RCC 7860 (cell line): ENCODE measurements at places on chromosomes 13 and 19.
A peak's percentile ranks its signal among the peaks of the same experiment; 100 is the strongest.

DNA sequence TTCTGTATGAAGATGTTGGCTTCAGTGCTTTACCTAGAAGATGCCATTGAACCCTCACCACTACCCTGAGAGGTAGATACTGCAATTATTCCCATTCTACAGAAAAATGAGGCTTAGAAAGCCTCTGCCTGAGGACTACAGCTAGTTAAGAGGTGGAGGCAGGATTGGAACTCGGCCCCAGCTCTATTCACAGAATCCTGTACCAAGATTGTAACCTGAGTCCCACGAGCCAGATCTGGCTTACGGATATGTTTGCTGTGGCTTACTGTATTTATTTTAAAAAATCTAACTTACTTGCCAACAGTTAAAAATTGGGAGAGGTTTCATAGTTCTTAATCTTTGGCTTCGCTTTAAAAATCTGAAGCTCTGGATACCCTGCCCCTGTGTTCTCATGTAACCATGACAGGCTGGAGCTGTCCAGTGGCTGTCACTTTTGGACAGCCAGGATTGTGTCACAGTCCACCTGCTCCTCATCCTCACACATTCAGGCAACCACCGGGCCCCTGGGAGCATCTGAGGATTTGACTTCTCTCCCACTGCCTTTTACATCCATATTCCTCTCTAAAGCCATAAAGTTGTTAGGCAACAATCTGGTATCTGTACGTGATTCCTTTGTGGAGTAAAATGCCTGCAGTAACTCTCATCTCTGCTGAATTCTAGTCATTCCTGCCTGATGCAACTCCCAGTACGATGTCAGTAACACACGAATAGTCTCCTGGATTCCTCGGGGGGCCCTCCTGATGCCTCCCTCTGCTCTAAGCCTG, 160.8 kb upstream of the SERP2 start:
- DNase-seq = no peak

DNA sequence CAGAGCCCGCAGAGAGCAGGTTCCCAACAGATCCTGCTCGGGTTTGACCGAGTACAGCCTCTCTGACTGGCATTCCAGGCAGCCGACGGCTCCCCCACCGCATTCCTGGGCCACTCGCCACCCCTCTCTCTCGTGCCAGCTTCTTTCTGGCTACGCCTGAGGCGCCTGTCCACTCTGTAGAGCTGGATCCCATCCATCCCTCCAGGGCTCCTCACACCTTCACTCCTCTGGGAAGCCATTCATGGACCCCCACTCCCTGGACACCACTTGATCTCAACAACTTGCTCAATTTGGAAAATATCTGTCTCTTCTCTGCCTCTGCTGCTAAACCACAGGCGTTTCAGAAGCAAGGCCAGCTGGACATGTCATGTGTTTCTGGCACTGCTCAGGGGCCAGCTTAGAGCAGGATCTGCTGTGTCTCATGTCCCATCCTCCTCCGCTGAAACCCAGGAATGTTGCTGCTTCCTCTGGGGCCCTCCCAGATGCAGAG, 30.6 kb upstream of the ATP1A3 start:
- DNase-seq = no peak

DNA sequence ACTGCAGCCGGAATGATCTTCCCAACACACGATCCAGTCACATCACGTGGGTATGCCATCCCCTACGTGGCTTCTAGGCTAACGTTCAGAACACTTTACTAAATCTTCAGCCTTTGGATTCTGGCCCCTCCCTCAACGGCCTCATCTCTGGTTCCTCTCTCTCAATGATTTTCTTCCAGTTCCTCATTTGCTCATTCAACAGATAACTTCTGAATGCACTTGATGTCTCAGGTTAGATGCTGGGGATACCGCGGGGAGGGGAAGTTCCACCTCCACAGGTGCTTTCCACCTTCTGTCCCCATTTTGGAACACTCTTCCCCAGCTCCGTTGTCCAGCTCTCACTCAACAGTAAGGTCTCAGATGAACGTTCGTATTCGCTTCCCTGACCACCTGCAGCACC, 66.1 kb downstream of the ATP7B start:
- DNase-seq = no peak

DNA sequence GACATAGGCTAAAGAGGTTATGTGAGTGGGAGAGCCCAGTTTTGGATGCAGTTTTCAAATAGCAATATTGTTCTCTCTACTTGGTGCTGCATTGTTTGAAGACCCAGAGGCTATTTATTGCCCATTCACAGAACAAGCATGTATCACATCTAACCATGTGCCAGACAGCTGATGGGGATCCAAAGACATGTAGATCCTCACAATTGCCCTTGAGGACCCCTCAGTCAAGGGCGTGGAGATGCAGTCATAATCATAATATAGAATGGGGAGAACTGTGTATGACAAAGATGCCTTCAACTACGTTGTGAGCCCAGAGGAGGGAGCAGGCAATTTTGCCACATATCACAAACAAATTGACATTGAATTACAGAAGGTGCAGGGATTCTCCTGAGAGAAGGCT, 70.5 kb downstream of the NHLRC3 start:
- no peak for DNase-seq

DNA sequence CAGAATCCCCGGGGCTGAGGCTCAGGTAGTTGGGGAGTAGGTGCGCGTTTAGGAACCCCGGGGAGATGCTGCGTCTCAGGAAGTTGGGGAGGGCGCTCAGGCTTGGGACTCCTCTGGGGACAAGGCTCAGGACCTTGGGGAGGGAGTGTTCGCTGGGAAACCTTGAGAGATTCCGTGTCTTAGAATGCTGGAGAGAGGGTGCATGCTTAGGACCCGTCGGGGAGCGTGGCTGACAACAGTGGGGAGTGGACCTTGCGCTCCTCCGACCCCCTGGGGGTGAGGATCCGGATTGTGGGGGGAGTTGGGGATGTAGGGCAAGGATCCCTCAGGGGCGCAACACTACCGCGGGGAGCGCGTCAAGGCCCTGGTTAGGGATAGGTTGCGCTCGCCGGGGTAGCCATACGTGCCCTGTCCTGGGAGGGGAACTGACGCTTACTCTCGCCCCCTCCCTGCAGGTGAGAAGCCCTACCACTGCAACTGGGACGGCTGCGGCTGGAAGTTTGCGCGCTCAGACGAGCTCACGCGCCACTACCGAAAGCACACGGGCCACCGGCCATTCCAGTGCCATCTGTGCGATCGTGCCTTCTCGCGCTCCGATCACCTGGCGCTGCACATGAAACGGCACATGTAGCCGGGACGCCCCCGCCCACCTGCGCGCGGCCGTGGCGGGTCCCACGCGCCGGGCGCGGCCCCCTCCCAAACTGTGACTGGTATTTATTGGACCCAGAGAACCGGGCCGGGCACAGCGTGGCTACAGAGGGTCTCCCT, 2.0 kb downstream of the KLF2 start:
- no peak for DNase-seq

GRCh38 chr13:112635323-112635722, 47.4 kb upstream of the TUBGCP3 start:
- no peak for DNase-seq

GRCh38 chr19:35085947-35086346, 29.7 kb upstream of the FXYD3 start:
- DNase-seq = no peak

DNA sequence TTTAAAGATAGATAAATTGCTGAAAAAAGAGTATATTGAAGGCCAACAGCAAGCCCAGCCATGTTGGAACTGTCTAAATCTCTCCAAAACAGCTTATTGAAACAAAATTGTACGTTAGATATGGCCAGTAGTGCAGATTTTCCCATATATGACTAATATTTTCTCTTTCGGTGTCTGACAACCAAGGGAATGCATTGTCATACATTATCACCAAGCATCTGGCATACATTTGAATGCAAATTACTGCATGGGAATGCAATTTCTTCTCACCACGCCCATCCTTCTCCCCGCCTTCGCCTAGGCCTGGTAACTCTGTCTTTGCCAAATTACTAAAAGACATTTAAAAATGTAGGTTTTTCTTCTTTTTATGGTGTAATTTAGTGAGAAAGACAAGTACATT, 32.5 kb upstream of the IRS2 start:
- DNase-seq = no peak

DNA sequence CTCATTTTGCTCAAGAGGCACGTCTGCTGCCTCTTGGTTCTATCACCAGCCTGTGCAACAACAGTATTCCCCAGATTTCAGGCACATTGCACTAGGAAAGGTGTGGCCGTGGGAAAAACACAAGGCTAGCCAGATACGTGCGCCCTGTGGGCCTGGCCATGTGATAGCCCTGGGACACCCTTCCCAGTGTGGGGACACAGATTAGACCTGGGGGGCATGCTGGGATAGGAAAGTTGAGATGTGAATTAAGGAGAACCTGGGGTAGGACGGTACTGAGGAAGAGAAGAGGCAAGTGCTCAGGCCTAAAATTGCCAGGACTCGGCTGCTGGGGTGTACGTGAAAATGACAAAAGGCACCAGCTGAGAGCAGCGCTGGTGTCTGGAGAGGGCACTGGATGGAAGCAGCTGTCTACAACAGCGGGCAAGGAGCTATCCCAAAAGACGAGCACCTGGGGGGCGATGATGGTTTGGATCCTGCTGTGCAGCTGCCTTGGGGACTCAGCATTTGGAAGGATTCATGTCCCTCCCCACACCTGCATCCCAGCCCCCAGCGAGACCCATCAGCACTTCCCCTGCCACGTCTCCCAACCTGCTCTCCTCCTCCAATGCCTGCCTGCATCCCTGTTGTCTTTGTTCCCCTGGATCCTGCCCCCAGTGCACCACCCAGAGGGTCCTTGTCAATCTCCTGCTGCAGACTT, 54.3 kb downstream of the GGACT start:
- DNase-seq = no peak

DNA sequence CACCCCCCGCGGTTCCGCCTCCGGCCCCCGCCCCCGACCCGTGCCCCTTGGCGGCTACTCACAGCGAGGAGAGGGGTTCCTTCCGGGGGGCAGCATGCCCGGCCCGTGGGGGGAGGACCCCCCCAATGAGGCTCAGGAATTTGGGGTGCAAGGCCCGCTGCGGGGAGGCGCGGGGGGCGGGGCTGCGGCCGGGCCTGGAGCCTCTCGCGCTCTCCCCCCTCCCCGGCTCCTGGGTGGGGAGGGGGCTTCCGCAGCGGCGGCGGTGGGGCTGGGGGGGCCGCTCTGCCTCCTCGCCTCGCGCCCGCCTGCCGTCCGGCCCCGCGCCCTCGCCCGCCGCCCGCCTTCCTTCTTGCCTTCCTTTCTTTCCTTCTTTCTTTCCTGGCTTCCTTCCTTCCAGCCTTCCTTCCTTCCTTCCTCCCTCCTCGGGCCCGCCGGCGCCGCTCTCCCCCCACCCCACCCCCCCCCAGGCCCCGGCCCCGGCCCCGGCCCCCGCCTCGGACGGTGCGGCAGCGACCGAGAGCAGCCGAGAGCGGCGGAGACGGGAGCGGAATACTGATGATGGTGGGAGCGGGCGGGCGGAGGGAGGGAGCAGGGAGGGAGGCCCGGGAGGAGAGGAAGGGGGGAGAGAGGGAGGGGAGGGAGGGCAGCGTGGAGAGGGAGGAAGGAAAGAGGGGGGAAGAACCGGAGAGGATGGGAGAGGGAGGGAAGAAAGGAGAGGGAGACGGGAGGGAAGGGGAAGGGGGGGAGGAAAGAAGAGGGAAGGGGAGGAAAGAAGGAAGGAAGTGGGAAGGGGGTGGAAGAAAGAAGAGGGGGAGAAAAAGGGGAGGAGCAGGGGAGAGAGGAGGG, at the start of gene LRRC4B:
Gene LRRC4B, minus strand, starts transcription at position 554 of the 846 bp plus-strand sequence. CDS start 19,597 bp downstream, outside the sequence.
- no peak for DNase-seq

- DNase-seq = no peak
These were observed 625.3 kb upstream of the PRR20A start for GRCh38 chr13:56515441-56515840.

DNA sequence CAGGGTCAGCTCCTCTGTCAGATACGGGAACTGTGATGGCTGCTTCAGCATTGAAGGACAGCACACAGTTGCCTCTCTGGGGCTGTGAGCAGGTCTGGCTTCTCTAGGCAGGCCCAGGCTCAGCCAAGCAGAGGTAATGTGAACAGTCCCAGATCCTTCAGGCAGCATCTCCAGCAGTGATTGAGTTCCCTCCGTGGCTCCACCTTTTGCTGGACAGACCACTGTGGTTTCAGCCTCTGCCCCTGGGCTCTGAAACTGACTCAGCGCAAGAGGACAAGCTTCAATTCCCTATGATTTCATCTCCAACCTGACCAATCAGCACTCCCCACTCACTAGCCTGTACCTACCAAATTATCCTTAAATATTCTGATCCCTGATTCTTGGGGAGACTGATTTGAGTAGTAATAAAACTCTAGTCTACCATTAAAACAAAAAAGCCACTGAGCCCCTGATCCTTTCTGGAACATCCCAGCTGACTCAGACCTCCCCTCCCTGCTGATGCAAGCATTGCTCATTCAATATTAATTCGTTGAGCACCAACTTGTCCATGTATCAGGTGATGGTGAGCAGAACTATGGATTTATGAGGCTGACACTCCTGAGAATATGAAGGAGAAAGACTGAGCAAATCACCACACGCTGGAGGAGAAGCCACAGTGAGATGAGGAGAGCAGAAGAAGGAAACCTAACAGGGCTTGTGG, 16.7 kb downstream of the GSX1 start:
- peak; percentile 6 for DNase-seq

- no peak for DNase-seq
These were observed 127.7 kb upstream of the EDNRB start for GRCh38 chr13:78046331-78046730.

- DNase-seq = no peak
These were observed 8.2 kb downstream of the MEIS3 start for GRCh38 chr19:47411101-47411500.

DNA sequence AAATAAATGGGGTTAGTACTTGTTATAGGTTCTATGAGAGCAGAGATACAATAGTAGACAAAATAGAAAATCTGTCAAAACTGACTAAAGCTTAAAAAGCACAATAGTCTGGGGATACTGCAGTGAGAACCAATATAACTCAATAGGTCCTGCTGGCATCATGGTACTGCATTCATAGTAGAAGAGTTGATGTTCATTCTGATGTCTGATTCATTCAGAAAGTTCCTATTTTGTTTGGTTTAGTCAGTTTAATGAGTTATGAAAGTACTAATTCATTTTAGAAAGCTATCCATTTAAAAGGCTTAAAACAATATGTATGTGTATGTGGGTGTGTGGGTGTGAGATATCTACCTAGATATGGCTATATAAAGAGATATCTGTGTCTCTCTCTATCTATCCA, 152.8 kb downstream of the LHFPL6 start:
- DNase-seq = no peak

DNA sequence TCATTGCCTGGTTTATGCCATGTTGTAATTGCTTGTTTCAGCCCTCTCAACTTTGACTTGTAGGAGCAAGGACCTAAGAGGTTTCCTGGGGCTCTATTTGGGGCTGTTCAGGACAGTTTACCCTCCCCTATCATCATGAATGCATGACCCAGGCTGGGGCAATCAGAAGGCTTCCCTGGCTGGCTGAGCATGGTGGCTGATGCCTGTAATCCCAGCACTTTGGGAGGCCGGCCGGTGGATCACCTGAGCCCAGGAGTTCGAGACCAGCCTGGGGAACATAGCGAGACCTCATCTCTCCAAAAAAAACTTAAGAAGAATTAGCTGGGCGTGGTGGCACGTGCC, 6.1 kb upstream of the LSM4 start:
- DNase-seq = no peak

GRCh38 chr13:30020726-30021312, 170.4 kb upstream of the UBL3 start:
- no peak for DNase-seq

GRCh38 chr13:50208826-50209335, 193.6 kb downstream of the KCNRG start:
- peak; percentile 67 for DNase-seq
